CD4-positive, alpha-beta T cell treated with Interleukin-4 for 1 hour (primary cell): ENCODE measurements at places on chromosomes 11 and 22.
A peak's percentile ranks its signal among the peaks of the same experiment; 100 is the strongest.

GRCh38 chr11:125016413-125016812, 46.7 kb upstream of the SLC37A2 start:
- DNase-seq, result no peak

DNA sequence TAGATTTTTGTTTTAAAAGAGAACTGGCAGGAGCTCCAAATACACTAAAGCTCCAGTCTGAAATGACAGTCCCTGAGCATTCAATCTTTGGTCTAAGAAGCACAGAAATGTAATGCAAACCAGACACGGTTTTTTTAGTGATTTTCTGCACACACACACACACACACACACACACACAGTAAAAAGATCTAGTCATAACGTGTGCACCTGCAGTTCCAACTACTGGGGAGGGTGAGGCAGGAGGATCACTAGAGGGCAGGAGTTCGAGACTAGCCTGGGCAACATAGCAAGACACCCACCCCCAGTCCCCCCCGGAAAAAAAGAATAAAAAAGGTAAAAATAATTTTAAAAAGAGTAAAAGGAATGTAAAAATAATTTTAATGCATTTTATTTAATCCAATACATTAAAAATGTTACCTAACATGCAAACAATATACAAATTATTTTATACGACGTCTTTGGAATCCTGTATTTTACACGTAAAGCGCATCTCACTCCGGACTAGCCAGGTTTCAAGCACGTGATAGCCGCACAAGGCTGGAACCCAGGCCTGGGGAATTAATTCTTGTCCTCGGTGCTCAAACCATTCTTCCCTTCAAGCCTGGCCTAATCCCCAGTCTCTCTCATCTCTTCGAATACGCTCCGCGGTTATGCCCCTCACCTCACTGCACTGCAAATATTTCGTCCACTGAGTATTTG, 762 bp upstream of the TBC1D22A start:
- no peak for DNase-seq

DNA sequence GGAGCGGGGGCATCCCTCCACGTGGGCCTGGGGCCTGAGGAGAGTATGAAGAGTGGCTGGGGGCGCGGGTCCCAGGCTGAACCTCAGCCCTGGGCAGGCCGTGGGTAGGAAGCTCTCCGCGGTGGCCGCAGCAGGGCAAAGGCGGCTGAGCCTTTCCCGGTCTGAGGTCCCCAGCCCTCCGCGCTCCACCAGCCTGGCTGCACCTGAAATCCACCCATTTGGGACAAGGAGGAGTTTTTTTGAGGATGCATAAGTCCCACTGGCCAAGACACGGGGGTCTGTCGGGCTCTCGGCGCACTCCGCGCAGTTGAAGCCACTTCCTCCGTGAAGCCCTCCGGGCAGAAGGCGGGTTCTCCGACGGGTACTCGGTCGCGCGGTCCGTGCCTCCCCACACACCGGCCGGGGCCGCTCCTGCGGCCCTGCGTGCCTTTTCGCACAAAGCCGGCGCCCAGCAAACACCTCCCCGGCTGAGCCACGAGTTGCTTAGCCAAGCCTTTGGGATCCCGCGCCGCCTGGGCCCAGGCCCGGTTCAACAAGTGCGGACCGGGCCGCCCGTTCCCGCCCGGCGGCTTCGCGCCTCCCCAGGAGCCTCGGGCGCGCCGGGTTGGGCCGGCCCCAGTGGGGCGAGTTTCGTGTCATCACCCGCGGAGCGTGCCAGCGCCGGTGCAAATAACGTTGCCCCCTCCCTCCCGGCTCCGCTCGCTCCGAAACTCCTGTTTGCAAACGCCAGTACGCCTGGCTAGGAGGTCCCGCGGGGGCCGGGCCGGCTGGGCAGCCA, 666 bp upstream of the OVOL1 start:
- DNase-seq, result no peak

DNA sequence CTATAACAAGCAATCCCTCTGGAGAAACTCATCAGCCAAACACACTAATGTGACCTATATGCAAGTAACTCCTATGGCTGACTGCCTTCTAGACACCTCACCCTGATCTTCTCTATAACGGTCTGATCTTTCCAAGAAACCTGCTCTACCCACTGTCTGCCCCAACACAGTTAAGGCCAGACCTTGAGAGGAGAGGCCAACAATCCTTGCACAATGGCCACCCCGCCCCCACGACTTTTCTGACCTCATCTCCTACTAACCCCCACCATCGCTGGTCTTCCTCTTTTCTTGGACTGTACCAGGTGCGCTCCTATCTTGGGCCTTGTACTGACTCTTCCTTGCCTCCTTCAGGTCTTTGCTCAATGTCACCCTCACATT, 12.5 kb downstream of the HIRA start:
- no peak for DNase-seq

DNA sequence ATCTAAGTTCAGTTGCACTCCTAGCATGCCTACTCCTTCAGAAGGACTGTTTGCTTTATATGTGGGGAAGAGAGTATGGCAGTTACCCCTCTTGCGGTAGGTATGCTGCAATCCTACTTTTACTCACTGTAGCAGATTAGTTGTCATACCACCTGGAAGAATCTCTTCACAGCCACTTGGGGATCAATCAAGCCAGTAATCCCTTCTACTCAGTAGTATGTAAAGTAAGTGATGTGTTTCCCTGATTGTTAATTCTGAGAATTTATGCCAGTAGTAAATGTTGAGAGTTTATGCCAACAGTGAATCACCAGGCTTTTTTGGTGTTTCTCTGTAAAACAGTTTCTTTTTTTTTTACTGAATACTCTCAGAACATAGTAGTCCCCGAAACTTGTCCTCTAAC, 34.4 kb downstream of the PRMT3 start:
- DNase-seq, result no peak

DNA sequence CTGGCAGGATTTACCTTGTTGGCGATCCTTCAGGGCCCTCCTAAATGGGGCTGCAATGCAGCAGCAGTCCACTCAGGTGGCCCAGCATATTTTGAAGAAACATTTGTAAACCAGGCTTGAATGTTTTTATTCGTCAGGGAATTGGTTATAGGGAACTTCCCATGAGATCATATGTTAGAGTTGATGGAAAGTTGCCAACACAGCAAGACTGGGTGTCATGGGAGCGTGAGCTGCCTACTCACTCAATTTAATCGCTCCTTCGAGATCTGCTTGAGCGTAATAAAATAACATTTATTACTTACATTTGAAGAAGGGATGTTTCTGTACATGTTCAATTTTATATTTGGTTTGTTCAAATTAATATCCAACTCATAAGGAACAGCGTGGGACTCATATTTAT, 19.4 kb downstream of the OR2AT4 start:
- no peak for DNase-seq

DNA sequence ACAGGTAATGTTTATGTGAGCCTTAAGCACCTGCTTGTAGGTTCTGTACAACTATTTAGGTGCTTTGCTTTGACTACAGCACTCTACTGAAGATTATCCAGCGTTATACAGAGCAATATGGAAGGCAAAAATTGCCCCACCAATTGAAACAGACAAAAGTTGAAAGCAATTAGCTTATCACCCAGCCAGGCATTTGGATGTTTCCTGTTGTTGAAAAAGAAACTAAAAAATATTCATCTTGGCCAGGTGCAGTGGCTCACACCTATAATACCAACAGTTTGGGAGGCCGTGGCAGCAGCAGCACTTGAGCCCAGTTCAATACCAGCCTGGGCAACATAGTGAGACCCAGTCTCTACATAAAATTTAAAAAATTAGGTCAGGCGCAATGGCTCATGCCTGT, 18.5 kb downstream of the ATL3 start:
- DNase-seq, result peak; percentile 5

DNA sequence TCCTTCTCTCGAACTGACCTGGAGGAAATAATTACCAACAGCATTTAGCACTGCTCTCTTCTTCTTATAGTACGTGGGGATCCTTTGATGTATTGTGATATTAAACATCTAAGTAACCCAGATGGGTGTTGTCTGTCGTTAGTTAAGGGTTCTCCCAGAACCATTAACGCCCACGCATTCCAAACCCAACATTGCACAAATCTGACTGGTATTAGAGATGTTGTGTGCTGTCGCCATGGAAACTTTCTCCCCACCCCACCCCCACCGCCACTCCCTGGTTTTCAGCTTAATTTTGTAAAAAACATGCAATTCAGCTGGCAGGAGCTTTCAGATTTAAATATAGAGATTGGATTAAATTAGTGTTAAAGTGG, 1495.2 kb downstream of the TBC1D22A start:
- no peak for DNase-seq

- no peak for DNase-seq
Observed at GRCh38 chr22:29758068-29758622, 8.7 kb downstream of the ZMAT5 start.

- DNase-seq, result no peak
Observed at GRCh38 chr11:64747961-64748665, 4.2 kb upstream of the RASGRP2 start.

GRCh38 chr11:112210890-112211289, 15.3 kb upstream of the PTS start:
- no peak for DNase-seq

GRCh38 chr11:18765554-18765953, 26.0 kb downstream of the PTPN5 start:
- DNase-seq, result no peak

DNA sequence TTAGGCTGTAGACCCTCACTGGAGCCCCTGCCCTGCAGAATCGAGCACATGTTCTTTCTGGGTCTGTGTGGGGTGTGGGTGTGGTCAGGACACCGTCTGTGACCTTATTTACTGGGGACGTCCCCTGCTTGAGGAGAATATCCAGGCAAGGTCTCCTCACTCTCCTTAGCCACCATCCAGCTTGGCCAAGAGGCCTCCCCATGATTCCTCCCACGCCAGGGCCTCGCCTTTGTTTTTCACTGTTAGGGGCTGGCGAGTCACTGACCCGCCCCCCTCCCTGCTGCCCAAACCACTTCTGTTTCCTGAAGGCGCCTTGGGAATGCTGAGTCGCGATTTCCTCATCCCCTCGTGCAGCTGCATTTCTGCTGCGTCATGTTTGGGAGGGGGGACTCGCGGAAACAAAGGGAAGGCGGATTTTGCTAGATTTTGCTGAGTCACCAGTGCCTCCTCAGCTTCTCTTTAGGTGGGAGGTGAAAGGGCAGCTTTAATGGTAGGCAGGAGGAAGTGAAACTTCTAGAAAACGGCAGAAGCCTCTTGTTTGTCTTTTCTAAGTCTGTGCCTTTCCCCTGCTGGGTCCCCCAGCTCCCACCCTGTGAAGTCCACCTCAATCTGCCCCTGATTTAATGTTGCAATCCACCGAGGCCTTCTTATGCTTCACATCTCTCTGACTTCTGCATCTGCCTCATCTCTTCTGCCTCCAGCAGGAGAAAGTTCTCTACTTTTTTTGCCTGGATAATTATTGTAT, 4.0 kb upstream of the HMOX1 start:
- peak; percentile 87 for DNase-seq

GRCh38 chr22:28232204-28232603, 313.1 kb upstream of the PITPNB start:
- no peak for DNase-seq

GRCh38 chr11:23315286-23315685, 455.0 kb upstream of the CCDC179 start:
- DNase-seq, result no peak

DNA sequence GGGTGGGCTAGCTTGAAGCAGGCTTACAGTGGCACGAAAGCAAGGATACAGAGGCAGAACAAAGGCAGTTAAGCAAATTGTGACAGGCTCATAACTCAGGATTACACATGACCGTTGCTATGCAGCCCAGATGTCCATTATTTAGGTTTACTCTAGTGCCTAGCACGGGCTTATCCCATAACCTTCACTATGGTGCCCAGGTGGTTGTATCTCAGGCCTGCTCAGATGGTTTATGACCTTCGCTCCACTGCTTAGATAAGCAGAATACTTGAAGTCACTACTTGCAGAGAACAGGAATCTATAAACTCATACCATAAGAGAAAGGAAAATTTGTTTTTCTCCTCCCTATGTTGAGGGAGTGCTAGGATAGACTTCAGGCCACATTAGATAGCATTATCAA, 9.0 kb downstream of the OR6M1 start:
- DNase-seq, result no peak

- no peak for DNase-seq
Observed at GRCh38 chr11:128250482-128250881, 336.9 kb downstream of the ETS1 start.

DNA sequence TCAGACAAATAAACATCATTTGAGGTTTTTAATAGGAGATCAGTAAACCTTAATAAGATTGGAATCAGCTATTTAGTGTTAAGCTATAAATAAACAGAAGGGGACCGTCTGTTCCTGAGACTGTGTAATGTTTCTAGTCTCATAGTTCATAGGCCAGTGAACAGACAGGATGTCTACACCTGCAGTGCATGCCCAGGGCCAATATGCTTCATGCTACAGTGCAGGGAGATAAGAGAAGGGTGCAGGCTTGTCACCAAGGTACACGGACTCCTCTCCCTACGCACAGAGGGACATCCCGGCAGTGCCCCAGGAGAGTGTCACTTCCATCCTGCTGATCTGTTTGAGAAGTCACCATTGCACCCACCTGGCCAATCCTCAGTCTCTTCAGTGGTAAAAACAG, 148.6 kb downstream of the OPCML start:
- no peak for DNase-seq

DNA sequence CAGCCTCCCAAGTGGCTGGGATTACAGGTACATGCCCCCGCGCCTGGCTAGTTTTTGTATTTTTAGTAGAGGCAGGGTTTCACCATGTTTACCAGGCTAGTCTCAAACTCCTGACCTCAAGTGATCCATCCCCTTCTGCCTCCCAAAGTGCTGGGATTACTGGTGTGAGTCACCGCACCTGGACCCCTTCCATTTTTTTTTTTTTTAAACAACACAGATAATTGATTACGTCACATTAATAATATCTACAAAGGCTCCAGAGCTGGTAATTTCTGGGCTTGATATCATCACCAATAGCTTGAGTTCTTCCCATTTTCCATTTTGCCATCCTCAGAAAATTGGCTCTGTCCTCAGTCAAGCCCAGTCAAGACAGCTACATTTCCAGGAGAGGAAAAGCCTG, 7.2 kb downstream of the TTLL1 start:
- no peak for DNase-seq

DNA sequence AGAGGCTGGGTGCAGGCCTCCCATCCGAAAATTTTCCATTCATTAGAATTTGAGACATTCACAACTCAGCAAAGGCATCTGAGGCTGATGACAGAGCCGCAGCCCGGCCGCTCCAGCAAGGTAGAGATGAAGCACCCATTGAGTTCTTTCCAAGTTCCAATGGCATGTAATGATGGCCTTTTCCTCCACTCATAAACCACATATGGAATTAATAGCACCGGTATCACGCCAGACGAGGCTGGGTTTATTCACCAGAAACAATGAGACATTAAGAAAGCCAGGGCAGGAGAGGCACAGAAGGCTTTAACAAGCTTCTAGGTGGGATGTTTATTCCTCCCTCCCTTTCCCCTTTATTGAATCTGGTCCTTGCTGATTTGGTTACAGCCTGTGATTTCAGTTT, 534.4 kb downstream of the MN1 start:
- DNase-seq, result no peak

- DNase-seq, result no peak
Observed at GRCh38 chr11:100316952-100317351, 370.1 kb upstream of the ARHGAP42 start.
